ENCODE measurements at places on chromosomes 16 and 17.

- no peaks in the 10 kb centered on the region for H3K36me3 ChIP-seq
- H3K27ac ChIP-seq, result no peak overlapping the region
- peaks cover 50% of the 10 kb centered on the region for H3K27me3 ChIP-seq
These were observed 20.1 kb upstream of the MLYCD start for GRCh38 chr16:83878838-83879237.

- no peaks in the 10 kb centered on the region for H3K27me3 ChIP-seq
- peak within 1 kb of the TSS; percentile 84 for H3K4me3 ChIP-seq
- H3K27ac ChIP-seq, result peak within 1 kb of the TSS; percentile 35
These were observed at the start of gene SCNN1G for GRCh38 chr16:23182679-23183542. Gene SCNN1G, plus strand, starts transcription at chr16:23182745. Its CDS starts 3,527 bp downstream, at chr16:23186272.

DNA sequence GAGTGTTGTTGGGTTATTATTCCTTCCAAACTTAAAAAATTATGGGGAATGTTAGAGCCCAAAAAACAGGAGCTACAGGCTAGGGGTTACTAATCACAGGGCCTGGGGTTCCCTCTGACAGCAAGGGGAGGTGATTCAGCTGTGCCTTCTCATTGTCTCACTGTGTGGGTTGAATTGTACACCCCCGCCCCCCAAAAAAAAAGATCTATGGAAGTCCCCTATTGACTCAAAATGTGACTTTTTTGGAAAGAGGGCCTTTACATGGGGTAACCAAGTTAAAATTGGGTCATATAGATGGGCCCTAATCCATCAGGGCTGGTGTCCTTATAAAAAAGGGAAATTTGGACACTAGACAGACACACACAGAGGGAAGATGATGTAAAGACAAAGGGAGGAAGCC is 190.2 kb downstream of the SOX9 start:
- no peaks in the 10 kb centered on the region for H3K36me3 ChIP-seq
- DNase-seq, result no peak
- H3K27me3 ChIP-seq, result no peaks in the 10 kb centered on the region
- no peaks in the 10 kb centered on the region for H3K4me1 ChIP-seq
- H3K4me3 ChIP-seq, result no peak overlapping the region
- H3K27ac ChIP-seq, result no peak overlapping the region

GRCh38 chr16:685967-686366 is 1.8 kb upstream of the JMJD8 start:
- H3K4me3 ChIP-seq, result peak overlapping the region; percentile 76
- H3K27ac ChIP-seq, result no peak overlapping the region
- H3K27me3 ChIP-seq, result no peaks in the 10 kb centered on the region
- DNase-seq, result peak; percentile 67
- peaks cover 70% of the 10 kb centered on the region for H3K36me3 ChIP-seq
- peaks cover 6% of the 10 kb centered on the region for H3K4me1 ChIP-seq

DNA sequence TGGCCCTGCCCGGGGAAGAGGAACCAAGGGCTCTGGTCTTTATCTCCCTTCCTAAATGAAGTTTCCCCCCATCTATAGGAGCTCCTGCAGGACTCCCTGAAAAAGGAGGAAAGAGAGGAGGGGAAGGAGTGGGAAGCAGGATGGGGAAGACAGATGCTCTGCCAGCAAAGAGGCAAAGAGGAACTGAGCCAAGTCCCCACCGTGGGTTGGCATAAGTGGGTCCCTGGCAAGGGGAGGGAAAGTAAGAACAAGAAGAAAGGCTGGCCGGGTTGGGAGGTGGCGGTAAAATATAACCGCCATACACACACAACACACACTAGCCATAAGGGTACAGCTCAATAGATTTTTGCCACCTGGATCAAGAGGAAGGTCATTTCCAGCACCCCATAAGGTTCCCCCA is 6.1 kb upstream of the EIF1 start:
- H3K27ac ChIP-seq, result no peak overlapping the region
- no peak overlapping the region for H3K4me3 ChIP-seq
- DNase-seq, result no peak
- no peaks in the 10 kb centered on the region for H3K27me3 ChIP-seq

DNA sequence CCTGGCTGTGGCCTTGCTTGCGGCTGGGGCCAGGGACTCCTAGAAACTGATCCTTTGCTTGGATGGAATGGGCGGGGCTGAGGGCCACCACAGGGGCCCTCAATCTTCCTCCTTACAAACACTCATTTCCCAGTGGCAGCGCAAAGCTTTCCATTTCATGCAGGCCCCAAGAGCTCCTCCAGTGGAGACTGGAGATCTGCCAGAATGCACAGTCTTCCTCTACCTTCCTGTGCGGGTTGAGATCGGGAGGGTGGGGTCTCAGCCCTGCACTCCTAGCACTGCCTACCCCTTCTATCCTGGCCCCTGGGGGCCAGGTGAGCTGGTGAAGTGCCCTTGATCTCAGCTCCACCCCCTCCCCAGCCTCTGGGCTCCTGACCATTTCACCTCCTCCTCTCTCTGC is 1.7 kb downstream of the NRN1L start:
- H3K27ac ChIP-seq, result no peak overlapping the region
- DNase-seq, result no peak

DNA sequence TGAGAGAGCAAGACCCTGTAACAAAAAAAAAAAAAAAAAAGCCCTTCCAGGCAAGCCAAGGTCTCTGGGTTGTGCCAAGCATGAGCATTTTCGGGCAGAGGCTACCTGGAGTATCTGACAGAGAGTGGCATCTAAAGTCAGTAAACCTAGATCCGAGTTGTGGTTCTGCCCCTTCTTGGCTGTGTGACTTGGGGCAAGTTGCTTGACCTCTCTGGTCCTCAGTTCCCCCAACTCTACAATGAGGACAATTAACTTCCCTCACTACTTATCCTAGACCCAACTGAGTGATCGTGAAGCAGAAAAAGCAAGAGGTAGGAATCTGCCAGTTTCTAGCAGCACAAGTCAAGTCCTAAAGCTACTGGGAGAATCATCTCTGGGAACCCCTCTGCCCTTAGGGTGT is 34.4 kb downstream of the TMEM186 start:
- H3K4me1 ChIP-seq, result no peaks in the 10 kb centered on the region
- H3K27ac ChIP-seq, result no peak overlapping the region
- no peaks in the 10 kb centered on the region for H3K27me3 ChIP-seq
- no peaks in the 10 kb centered on the region for H3K36me3 ChIP-seq
- no peak for DNase-seq

GRCh38 chr16:75529959-75530358 is 5.9 kb downstream of the CHST5 start:
- H3K27ac ChIP-seq, result no peak overlapping the region
- no peaks in the 10 kb centered on the region for H3K36me3 ChIP-seq
- H3K4me1 ChIP-seq, result no peaks in the 10 kb centered on the region
- H3K4me3 ChIP-seq, result no peak overlapping the region
- H3K27me3 ChIP-seq, result no peaks in the 10 kb centered on the region

DNA sequence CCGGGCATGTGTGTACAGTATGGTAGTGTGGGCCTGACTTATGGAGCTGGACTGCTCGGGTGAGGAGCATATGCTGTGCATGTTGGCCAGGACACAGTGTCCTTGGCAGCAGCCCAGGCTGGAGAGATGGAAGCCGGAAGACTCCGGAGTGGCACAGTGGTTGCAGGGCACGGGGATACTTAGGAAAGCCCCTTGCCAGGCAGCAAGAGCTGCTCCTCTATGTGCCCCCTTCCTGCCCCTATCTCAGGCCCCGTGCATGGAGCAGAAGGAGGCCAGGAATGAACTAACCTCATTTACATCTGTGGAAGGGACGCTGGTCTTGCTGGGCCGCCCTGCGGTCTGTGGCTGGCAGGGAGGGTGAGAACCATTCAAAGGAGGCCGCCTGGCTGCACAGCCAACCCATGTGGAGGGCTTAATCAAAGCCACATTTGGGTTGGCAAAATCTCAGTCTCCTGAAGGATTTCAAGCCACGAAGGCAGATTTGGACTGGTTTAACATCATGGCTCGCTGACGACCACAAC is 32.2 kb upstream of the RCVRN start:
- no peak overlapping the region for H3K4me3 ChIP-seq
- H3K27me3 ChIP-seq, result no peaks in the 10 kb centered on the region
- H3K27ac ChIP-seq, result no peak overlapping the region
- no peak for DNase-seq

Measured in MCF 10A (cell line).